ENCODE measurements at places on chromosomes 4 and X.

- DNase-seq, result no peak
These were observed 4.3 kb upstream of the SH3BP2 start for GRCh38 chr4:2788532-2789103.

DNA sequence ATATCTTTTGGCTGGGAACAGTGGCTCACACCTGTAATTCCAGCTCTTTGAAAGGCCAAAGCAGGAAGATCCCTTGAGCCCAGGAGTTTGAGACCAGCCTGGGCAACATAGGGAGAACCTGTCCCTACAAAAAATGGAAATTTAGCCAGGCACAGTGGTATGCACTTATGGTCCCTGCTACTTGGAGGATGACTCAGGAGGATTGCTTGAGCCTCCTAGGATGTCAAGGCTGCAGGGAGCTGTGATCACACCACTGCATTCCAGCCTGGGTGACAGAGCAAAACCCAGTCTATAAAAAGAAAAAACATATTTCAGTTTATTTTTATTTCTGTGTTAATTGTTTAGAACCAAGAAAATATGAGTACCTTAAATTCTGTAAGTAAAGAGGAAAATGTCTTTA, 123.7 kb downstream of the CBR4 start:
- DNase-seq, result no peak

DNA sequence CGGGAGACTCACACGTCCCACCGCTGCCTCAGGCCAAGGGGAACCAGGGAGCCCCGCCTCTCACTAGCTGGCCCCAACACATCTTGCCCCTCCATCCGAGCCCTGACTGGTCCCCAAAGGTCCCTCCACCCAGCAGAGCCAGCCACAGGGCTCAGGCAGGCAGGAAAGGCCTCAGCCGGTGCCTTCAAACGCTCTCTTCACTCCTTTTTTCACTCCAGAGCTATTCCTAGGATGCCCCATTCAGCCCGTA, 1.5 kb upstream of the ARHGAP4 start:
- no peak for DNase-seq

GRCh38 chr4:108094923-108095482, 73.7 kb downstream of the LEF1 start:
- no peak for DNase-seq

DNA sequence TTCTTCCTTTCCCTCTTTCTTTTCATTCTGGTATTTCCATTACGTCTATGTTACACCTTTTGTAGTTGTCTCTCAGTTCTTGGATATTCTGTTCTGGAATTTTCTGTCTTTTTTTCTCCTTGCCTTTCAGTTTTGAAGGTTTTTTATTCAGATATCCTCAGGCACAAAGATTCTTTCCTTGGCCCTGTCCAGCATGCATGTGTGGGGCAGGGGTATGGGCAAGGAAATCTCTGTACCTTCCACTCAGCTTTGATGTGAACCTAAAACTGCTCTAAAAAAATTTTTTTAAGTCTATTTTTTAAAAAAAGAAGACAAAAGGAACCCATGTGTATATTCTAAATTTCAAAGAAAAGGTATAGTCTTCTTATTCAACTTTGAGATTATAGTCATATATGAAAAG, 180.5 kb downstream of the SOWAHB start:
- DNase-seq, result no peak

- DNase-seq, result no peak
These were observed 212.4 kb upstream of the NDST4 start for GRCh38 chr4:115325836-115326235.

GRCh38 chr4:5883916-5884315, 9.0 kb downstream of the CRMP1 start:
- DNase-seq, result no peak

DNA sequence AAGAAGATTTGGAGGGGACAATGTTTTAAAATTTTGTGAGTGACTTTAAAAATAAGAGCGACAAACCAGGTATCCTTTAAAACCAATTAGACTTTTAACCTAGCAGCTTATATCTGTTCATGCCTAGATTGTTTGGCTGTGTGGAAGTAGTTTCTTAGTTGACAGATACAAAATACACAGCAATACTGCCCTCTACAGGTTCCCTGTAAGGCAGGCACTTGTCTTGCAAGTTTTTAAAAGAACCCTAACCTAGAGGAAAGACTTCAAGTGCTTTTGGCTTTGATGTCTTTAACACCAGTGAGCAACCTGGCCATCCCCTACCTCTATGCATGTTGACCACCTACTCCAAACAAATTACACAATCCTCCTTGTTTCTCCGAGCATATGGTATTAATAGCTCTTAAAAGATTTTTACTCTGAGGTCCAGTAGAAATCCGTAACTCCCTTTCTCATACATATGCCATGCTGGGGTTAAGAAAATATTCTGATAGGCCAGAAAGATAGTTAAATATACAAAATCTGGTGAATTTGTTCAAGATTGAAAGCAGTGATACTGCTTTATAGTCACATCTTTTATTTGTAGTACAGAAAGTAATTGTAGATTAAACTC, 273.0 kb downstream of the ARHGAP24 start:
- peak; percentile 21 for DNase-seq

DNA sequence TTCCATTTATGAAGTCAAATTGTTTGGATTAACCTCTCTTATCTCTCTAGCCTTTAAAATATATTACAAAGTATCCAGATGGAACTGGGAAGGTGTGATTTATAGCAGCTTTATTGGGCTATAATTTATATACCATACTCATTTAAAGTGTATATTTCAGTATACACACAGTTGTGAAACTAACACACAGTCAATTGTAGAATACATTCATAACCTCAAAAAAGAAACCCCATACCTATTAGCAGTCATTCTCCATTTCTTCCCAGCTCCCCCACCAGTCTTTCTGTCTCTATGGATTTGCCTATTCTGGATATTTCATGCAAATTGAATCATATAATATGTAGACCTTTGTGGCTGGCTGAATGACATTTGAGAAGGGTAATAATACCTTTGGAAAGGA, 7.6 kb upstream of the NAP1L5 start:
- no peak for DNase-seq

- no peak for DNase-seq
These were observed 2.4 kb upstream of the WDFY3 start for GRCh38 chr4:84968925-84969324.

- DNase-seq, result no peak
These were observed 1517.0 kb downstream of the ADGRL3 start for GRCh38 chr4:62717154-62717553.

- no peak for DNase-seq
These were observed 202.4 kb downstream of the RTL9 start for GRCh38 chrX:110561034-110561433.

- DNase-seq, result no peak
These were observed 53.4 kb downstream of the FAT4 start for GRCh38 chr4:125368146-125368545.

- no peak for DNase-seq
These were observed 13.8 kb upstream of the SMS start for GRCh38 chrX:21926527-21927278.

GRCh38 chrX:24902806-24903205, 113.0 kb downstream of the ARX start:
- DNase-seq, result no peak

DNA sequence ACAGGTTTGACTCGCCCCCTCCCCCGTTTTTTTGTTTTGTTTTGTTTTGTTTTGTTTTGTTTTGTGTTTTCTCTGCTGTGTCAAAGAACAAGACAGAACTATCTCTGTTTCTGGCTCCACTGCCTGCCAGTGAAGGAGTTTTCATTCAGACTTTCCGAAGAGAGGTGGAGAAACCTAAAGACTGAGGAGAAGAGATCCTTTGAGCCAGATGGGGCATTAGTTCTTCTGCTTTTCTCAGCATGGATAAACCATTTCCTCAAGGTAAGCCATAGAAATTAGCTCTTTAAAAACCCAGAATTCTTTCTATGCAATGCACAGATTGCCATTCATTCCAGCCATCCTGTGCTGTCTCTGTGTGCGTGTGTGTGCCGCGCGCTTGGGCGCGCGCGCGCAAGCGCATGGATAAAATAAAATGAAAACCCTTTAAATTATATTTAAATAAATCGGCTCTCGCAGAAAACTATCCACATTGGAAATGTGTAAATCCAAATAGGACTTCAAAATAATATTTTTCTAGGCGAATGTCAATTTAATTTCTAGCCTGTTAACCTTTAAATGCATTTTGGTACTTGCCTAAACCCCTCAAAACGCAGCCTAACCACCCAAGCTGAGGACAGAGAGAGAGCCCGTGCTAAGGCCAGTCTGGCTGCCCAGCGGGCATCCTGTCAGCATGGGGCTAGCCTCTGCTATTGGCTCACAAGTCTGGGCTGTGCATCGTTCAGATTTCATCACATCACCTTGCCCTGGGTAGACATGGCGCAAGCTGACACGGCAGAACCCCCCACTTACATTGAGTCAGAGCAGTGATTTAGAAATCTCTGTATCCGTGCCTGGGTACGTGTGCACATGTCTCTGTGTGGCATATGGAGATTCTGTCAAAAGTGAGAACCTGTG, 113.0 kb upstream of the VAMP7 start:
- no peak for DNase-seq

DNA sequence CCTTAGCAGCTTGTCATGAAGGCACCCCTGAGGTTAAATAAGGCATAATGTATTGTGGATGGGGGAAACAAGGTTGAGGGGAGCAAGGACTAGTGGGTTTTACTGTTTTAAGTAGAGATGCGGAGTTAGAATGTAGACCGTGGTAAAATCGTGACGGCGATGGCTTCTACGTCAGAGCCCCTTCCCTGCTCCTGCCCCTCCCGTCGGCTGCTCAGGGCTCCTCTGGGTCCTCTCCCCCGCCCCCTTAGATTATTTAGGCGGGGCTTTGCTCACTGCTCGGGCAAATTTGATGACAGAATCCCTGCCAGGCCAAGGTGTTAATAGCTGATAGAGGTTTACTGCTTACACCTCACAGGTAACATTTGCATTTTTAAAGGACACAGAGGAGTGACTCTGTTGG, 2.3 kb downstream of the FRMPD3 start:
- no peak for DNase-seq

DNA sequence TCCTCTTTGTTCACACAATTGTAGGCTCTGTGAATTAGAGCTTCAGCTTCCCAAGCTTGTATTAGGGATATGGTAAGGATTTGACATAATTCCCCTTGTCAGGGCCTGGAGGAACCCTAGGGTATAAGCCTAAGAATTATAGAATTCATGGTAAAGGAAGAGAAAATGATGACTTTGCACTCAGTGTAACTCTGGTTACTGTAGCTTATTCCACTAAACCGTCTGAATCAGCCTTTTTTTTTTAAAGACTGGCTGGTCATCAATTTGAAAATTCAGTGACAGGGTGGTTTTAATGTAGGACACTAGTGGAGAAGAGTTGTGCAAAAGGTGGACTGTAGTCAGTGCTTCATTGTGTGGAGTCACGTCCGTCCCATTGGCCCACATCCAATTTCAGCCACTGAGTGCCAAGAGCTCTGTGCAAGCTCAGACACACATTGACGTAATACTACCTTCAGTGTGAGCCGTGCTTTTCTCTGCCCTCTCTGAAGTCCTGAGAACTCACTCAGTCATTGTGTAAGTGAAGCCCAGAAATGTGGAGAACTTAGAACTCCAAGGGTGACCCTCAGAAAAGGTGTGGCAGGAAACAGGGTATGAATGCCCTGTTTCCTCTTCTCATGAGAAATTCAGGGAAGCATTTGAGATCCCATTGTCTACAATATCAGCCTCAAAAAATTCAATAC, 449.8 kb downstream of the C4orf33 start:
- no peak for DNase-seq

DNA sequence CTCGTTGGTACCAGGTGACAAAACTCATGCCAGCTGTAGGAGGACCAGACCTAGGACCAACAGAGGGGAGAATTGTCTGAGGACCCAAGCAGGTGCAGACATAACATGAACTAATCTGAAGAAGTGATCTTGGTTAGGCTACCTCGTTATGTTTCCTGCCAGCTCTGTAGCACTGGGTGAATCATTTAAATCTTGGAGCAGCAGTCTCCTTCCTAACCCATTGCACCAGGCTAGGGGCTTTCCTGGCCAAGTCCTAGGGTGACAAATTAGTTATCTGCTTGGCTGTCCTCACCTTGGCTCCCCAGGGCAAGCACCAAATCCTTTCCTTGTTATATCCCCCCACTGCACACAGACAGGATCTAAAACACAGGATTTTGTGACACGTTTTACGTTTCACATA, 87.8 kb downstream of the WWC2 start:
- no peak for DNase-seq

- DNase-seq, result no peak
These were observed 132.4 kb downstream of the CORIN start for GRCh38 chr4:47705326-47705981.

Measured in D721Med (cell line).